ENCODE measurements at places on chromosomes 4 and X.

DNA sequence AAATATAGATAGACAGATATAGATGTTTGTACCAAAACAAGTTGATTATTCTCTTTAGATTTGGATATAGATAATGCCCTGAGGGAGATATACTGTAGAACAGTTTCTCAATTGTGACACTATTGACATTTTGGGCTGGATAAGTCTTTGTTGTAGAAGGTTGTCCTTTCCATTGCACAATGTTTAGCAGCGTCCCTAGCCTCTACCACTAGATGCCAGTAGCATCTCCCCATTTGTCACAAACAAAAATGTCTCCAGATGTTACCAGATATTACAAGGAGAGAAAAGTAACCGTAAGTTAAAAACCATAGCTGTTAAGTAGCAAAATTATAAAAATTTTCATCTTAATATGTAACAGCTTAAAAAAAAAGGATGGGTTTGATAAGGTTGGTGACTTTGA lies 2595.3 kb downstream of the ARAP2 start:
- DNase-seq, result no peak

DNA sequence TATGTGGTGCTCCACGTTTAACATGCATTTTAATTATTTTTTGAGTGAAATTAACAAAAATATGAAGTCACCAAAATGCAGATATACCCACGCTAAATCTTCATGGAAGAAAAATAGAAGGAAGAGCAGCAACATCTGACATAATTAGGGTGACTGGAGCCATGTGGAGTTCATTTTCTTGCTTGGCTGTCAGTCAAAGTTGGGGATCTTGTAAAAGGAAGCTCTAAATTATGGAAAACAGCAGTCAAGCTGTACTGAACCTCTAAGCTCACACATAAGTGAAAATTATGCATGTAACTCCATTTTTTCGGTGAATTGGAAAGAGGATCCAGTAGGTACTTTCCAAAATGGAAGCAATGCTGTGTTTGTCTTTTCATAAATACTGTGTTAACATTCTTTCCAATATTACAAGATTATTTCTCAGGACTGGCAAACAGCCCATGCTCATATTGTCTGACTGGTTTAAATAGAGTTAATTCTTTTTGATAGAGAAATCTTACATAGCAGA lies 9.7 kb upstream of the PDGFC start:
- no peak for DNase-seq

DNA sequence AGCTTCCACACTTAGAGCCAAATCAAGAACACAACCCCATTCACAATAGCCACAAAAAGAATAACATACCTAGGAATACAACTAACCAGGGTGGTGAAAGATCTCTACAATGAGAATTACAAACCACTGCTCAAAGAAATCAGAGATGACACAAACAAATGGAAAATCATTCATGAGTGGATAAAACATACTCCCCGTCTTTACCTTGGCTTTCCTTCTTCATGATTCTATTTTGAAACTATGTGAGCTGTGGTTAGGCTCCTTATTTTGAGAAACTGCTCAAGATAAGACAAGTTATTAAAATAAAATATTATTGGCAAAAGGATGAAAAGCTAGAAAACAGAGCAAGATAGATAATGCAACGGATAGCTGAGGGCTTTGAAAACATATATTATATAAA lies 598.1 kb upstream of the FAT1 start:
- no peak for DNase-seq

GRCh38 chr4:143377611-143378099 lies 41.0 kb downstream of the GAB1 start:
- no peak for DNase-seq

- DNase-seq, result no peak
Observed at GRCh38 chr4:116088771-116089170, 975.4 kb upstream of the NDST4 start.

- no peak for DNase-seq
Observed at GRCh38 chr4:121227341-121227792, 63.2 kb upstream of the TNIP3 start.

GRCh38 chrX:132114607-132115006 lies 13.2 kb downstream of the FRMD7 start:
- DNase-seq, result no peak

Data from NCI-H774 (cell line).